ENCODE measurements at places on chromosomes 7 and 10. TPM values are rescaled to one million over a fixed set of nuclear protein-coding genes. Genes with fewer than 3 reads are reported as not detected.

GBX1 gene
- under 0.01 TPM for total RNA-seq

NACAD gene
- total RNA-seq, result 0.76 TPM

SEMA3E gene
- 1.7 TPM for total RNA-seq

FAM13C gene
- 8.3 TPM for total RNA-seq

All from vein endothelial cell (primary cell).